ENCODE measurements at places on chromosomes 2 and 18.

- DNase-seq, result no peak
Observed at GRCh38 chr2:9115229-9115628, 91.4 kb upstream of the ASAP2 start.

DNA sequence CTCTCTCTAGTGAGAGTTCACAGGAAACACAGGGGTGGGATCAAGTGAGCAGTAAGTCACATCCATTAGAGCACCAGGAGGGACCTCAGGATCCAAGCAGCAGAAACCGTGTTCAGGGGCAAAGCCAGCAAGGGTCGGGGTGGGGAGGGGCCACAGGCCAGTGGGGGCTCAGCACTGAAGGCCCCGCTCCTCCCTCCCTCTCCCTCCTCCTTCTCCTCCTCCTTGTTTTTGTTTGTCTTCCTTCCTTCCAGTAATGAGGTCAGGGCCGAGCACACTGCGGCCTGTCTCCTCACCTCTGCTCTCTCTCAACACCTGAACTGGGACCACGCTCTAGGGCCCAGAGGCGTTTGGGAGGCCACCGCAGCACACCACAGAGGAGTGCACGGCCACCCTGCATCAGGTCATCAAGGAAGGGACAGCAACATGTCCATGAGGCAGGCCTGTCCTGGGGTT, 20.9 kb downstream of the MTERF4 start:
- DNase-seq, result no peak

GRCh38 chr2:176873403-176873802, 339.2 kb upstream of the HNRNPA3 start:
- DNase-seq, result no peak

- DNase-seq, result no peak
Observed at GRCh38 chr18:46343931-46344372, 239.8 kb downstream of the HAUS1 start.

DNA sequence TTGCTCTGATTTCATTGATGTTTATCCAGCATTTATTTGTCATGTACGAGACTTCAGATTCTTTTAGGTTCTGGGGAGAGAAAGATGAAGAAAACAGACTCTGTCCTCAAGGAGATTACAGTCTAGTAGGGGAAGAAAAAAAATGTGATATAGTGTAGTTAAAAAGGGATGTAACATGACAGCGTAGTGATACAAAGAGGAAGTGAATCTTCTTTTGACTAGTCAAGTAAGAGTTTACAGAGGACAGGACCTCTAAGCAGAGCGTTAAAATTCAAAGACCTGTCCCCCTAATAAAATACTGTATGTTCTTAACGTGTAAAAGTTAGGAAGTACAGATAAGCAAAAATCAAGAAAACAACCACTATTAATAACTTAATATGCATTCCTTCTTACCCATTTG, 47.7 kb downstream of the NCOA1 start:
- DNase-seq, result no peak

- DNase-seq, result no peak
Observed at GRCh38 chr2:204590063-204590462, 44.8 kb downstream of the PARD3B start.

DNA sequence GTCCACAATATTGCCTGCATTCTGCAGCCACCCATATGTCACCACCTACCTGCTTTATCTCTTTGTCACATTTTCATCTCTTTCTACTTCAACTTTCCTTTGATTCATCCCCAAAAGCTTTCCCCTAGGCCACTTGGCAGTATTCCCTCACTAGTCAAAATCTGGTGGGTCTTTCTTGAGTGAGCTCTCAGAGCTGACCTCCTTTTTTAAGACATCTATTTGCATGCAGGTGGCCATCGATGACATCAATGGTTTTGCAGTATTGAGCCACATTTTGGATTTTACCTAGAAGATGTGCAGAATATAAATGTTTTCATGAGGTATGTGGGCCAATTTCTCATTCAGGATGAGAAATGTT, 133.4 kb upstream of the REG3A start:
- no peak for DNase-seq

GRCh38 chr2:237139123-237139675, 53.5 kb downstream of the COPS8 start:
- no peak for DNase-seq

GRCh38 chr2:1846046-1847015, 102.0 kb upstream of the PXDN start:
- DNase-seq, result no peak

- no peak for DNase-seq
Observed at GRCh38 chr2:182078988-182079602, 93.4 kb downstream of the PPP1R1C start.

GRCh38 chr18:32310101-32310500, 120.3 kb downstream of the MEP1B start:
- DNase-seq, result no peak

DNA sequence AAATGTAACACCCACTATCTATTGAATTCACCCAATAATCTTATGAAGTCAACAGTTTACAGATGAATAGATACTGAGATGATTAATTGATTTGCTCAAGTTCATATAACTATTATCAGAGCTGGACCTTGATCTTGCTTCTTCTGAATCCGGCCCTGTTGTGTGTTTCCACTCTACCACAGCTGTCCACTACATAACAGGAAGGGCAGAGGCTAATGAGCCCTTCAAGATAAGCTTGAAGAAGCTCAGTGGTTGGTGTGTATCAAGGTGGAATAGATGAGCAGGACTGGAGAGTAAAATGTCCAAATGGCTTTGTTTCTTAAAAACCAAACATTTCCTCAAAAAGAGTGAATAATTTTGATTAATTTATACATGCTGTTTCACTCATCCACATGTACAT, 56.4 kb upstream of the ITGB6 start:
- no peak for DNase-seq

DNA sequence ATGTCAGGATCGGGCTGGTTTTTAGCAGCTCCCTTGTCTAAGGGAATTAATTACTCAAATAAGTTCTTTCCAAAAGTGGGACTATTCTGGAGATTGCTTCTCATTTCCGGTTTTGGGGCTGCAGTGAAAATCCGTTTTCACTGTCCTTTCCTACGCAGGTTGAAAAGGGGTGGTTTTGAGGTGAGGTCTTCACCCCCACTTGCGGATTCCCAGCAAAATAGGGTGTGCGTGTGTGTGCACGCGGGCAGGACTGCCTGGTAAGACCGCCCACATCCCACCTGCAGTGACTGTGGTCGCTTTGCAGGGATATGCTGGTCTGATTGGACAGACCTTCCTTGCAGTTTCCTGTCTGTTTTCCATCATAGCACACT, 472 bp upstream of the PLEKHM3 start:
- peak; percentile 20 for DNase-seq

- no peak for DNase-seq
Observed at GRCh38 chr2:8170552-8171327, 511.1 kb upstream of the ID2 start.

GRCh38 chr2:28025123-28025522, 134.6 kb downstream of the BABAM2 start:
- no peak for DNase-seq

DNA sequence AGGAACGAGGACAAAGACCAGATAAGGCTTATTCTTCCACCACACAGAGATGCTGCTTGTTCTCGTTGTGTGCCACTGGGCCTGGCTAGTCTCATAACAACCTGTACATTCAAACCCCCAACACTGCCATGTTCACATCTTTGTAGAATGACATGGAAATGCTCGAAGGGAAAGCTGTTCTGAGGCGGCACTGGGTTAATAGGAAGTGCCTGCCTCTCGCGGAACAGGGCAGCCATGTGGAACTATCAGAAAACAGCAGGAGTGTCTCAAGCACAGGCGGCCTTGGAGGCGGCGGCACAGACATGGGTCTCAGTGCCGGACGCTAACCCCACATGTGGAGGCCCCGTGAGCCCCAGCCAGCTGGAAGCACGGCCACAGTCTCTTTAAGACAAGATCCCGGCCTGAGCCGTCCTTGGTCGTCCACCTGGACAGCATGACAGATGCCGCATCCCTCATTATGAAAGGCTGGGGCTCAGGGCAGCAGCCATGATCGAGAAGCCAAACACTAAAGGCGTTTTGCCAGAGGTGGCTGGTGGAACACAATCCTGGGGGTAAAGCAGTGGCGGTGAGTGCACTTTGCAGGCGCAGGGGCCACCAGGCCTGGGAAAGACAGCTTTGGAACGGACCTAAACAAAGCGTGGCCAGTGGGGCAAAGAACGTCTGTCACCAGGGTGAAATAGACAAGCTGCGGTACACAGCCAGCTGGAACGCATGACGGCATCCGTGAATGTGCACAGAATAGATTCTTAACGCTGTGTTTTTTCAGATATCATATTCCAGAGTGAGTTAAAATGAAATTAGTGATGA, 161.0 kb downstream of the HDAC4 start:
- no peak for DNase-seq

DNA sequence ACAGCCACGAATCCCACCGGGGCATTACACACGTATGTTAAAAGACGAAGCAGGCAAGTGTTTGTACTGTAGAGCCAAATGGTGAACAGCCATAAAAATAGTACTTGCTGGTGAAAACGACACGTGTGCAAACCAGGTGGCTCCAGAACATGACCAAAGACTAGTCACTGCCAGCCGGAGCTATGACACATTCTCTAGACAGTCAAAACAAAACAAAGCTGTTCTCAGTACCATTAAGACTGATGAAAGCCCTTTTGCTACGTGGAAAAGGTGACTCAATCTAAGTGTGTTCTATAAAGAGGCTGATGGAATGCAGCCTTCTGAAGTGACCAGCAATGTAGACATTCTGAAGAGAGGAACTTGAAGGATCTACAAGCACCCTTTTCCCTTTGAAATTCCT, 367.7 kb upstream of the NETO1 start:
- DNase-seq, result no peak

DNA sequence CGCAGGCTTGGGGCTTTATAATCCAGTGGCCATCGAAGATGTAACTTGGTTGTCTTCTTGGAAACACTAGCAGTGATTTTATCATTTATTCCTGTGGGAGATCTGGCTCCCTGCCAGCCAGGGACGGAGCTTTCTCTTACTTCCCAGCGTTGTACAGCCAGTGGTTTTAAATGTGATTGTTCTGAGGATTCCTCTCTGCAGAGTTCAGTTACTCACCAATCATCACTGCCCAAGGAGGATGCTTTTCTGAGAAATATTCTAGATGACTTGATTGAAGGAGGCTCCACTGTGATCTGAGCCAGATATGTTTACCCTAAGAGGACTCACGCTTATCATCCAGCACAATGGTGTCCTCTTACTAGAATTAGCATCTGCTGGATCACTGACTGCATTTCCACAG, 744.3 kb downstream of the RNF144A start:
- no peak for DNase-seq

DNA sequence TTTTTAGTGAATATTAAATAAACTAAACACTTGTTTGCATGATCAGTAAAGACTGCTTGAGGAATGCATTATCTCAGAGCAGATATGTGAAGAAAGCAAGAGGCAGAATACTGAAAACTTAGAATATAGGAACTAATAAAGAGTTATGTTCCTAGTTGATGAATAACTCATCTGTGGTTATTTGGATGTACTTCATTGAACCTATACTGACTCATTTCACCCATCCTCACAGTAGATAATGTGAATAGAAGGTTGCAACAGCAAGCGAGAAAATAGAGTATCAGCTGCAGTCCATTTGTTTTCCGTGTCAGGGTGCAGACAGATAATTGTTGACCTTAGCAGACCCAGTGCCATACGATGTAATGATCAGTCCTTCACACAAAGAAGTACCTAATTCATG, 945.7 kb upstream of the LRRTM1 start:
- no peak for DNase-seq

GRCh38 chr2:191569025-191569424, 108.9 kb upstream of the NABP1 start:
- no peak for DNase-seq

DNA sequence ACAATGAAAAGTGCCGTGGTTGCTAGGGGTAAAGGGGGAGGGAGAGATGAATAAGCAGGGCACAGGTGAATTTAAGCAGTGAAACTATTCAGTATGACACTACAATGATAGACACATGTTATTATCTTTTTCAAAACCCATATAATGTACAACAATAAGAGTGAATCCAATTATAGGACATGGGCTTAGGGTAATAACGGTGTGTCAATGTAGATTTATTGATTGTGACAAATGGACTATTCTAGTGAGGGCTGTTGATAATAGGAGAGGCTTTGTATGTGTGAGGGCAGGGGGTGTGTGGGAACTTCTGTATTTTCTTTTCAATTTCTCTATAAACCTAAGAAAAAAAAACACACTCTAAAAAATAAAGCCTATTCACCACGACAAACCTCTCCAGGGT, 223.8 kb downstream of the RIT2 start:
- no peak for DNase-seq

DNA sequence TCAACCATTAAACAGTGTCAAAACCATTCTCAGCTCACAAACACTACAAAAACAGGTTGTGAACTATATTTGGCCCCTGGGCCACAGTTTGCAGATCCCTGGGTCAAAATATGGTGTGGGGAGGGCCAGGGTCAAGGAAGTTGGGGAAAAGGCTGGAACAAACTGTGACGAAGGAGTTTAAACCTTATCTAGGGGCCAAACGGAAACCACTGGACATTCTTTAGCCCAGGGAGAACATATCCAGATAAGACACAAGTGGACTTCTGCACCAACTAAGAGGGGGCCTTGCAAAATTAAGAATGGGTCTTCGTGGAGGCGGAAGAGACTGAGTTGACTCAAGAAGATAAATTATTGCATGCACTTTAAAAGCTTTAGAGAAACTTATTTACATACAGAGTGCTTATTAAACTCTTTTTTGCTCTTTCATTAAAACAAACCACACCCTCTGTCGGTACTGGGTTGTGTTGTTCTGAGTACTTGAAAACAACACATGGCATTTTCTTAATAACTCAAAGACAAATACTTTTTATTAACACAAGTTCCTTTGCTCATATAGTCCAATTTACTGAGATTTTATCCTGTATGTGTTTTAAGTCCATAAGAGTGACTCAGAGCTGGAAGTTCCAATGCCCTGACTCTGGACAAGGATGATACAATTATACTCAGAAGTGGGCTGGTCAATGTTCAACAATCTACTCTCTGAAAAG, 5.3 kb upstream of the ASAP2 start:
- DNase-seq, result no peak

- no peak for DNase-seq
Observed at GRCh38 chr2:120108049-120108448, 95.2 kb downstream of the EPB41L5 start.

GRCh38 chr2:206824993-206825392, 59.6 kb downstream of the FASTKD2 start:
- no peak for DNase-seq

GRCh38 chr2:60247471-60247870, 306.0 kb downstream of the BCL11A start:
- no peak for DNase-seq

DNA sequence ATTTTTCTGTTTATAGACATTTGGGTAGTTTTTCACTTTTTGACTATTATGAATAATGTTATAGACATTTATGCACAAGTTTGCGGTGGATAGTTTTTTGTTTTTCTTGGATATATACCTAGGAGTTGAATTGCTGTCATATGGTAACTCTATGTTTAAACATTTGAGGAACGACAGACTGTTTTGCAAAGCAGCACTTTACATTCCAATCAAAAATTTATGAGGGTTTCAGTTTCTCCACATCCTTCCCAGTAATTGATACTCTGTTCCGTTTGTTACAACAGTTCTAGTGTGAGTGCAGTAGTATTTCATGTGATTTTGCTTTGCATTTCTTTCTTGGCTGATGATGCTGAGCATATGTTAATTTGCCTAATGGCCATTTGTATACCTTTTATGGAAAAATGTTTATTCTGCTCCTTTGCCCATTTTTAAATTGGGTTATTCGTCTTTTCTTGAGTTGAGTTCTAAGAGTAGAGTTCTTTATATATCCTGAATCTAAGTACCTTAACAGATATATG, 617.3 kb upstream of the LRATD1 start:
- no peak for DNase-seq

Data from activated CD4-positive, alpha-beta T cell treated with anti-CD3 and anti-CD28 coated beads for 24 hours (primary cell).